Pulmonary artery endothelial cell (primary cell): ENCODE measurements at places on chromosomes 12 and 14. TPM values are rescaled to one million over a fixed set of nuclear protein-coding genes. Genes with fewer than 3 reads are reported as not detected.

Gene PTGDR
- total RNA-seq: not detected in 2 replicates

Gene C12orf43
- 18.5 and 29.1 TPM in 2 replicates for total RNA-seq

Gene COX8C
- total RNA-seq: not detected in 2 replicates

Gene MDM2
- 243 and 251 TPM in 2 replicates for total RNA-seq

Gene MGP
- 56.4 and 196 TPM in 2 replicates for total RNA-seq

Gene KCNH3
- 0.26 and 0.28 TPM in 2 replicates for total RNA-seq
